ENCODE measurements at places on chromosomes 3 and 15.

DNA sequence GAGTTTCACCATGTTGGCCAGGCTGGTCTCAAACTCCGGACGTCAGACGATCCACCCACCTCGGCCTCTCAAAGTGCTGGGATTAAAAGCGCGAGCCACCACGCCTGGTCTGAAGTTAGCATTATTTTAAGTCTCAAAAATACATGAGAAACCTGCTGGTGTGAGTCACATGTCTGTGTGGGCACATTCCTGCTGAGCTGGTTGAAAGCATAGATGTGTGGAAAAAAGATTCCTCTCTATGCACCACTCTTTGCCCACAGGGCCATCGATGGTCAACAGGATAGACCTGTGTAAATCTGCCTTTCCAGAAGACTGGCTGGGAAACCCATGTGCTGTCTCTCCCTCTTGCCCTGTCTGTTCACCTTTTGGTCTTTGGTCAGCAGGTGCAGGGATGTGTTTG, 63.5 kb downstream of the CHRD start:
- DNase-seq: no peak

DNA sequence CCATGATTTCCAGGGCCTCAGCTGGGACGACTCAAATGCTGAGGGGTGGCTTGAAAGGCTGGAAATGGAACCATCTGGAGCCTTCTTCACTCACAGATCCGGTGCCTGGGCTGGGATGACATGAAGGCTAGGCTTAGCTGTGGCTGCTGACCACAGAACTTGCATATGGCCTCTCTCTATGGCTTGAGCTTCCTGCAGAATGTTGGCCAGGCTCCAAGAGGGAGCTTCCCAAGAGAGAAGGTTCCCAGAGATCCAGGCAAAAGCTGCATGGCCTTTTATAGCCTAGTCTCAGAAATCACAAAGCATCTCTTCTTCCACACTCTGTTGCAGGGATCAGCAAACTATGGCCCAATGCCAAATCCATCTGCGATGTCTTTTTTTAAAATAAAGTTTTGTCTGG, 44.8 kb downstream of the GATM start:
- no peak for DNase-seq

DNA sequence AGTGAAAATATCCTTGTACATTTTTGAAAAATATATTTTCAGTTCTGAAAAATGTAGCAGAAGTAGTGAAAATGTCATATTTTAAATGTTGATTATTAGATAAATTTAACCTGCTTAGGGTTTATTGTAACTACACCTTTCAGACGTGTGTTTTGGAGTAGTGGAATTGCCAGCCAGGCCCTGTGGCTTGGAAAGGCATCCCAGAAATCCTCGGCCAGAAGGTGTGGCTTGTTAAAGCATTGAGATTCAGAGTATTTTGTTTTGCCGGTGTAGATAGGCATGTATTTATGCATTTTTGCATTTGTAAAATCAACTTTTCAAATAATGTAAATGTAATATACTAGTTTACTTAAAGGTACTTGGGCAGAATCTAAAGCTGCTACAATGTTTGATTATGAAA, 7.0 kb downstream of the EBLN2 start:
- DNase-seq: no peak

- DNase-seq: no peak
Measured at GRCh38 chr3:186786922-186787321, 3.5 kb downstream of the EIF4A2 start.

GRCh38 chr15:60382773-60383674, 14.8 kb downstream of the ANXA2 start:
- DNase-seq: no peak
